ENCODE measurements at places on chromosomes 7 and 10.

DNA sequence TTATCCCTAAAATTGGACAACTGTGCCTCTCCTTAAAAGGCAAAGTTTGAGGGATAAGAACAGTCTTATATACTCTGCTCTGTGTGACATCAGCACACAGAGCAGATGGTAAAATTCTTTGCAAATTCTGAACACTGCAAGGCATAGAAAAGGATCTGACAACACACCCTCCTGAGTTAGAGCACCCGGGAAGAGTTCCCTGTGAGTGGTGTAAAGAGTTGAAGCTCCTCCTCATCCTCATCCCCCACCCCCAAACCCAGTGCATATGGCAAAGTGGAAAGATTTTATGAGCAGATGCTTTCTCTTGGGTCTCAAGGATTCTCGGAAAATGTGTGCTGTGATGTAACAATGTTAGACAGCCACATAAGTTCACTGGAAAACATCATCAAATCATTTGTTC lies 40.0 kb upstream of the DGKI start:
- DNase-seq: peak; percentile 54

GRCh38 chr10:32141018-32141807 lies 85.0 kb upstream of the KIF5B start:
- no peak for DNase-seq

GRCh38 chr7:2554661-2555111 lies 638 bp downstream of the BRAT1 start:
- DNase-seq: no peak

- no peak for DNase-seq
Observed at GRCh38 chr7:91292506-91292905, 28.3 kb downstream of the FZD1 start.

DNA sequence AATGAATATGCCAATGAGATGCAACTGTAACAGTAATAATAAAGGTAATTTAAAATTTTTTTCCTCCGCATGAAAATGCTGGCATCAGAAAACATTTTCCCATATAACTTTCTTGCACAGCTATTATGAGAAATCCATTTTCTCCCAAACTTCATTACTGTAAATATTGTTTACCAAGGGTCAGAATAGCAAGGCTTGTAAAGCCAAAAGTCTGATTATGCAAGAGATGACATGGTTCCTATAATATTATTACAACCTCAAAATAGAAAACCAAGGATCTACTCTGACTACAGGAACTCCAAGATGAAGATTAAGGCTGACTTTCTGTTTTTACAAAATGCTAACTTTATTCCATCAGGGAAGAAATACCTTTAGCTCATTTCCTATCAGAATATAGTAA lies 162.7 kb upstream of the CDK1 start:
- no peak for DNase-seq

- DNase-seq: no peak
Observed at GRCh38 chr7:148262721-148263229, 327.8 kb upstream of the C7orf33 start.

DNA sequence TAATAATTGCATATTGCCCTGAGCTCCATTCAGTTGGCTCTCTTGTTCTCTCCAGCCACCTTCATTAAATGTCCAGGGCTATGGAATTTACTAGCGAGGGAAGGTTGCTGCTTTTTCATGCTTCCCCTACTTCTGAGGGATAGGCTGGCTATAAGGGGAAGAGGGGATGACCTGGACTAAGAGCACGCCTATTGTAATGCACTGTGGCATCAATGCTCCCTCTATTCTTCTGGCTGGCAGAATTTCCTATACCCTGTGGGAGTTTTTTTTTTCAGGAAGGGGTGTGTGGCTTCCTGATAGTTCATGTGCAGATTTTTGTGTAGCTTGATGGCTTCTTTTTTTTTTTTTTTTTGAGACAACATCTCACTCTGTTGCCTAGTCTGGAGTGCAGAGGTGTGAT lies 155.8 kb downstream of the SND1 start:
- DNase-seq: no peak

DNA sequence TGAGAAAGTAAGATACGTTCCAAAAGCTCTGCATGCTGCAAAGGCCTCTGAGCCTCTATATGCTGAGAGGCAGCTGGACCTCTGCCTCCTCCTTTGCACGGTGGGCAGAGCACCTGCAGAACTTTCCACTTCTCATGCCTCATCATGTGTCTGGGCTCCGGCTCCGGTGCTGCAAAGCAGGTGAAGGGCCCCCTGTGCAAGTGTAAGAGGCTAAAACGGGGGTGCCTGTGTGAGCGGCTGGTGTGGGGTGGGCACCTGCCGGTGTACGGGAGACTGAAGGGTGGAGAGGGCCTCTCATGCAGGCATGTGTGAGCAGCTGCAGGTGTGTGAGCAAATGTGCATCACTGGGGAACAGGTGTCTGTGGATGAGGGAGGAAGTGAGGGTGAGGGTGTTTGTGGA lies 121.0 kb downstream of the KCNMA1 start:
- no peak for DNase-seq

DNA sequence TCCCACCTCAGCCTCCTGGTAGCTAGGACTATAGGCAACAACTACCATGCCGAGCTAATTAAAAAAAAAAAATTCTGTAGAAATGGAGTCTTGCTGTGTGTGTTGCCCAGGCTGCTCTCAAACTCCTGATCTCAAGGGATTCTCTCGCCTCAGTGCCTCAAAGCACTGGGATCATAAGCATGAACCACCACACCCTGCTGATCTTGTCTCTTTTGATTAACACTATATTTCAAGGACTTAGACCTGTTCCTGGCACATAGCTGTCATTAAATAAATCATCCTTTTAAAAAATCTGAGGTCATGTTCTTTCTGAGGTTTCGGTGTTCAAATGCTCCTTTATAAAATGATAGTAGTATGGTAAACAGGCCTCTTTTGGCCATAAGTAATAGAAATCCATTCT lies 4.8 kb downstream of the PALS2 start:
- DNase-seq: no peak

DNA sequence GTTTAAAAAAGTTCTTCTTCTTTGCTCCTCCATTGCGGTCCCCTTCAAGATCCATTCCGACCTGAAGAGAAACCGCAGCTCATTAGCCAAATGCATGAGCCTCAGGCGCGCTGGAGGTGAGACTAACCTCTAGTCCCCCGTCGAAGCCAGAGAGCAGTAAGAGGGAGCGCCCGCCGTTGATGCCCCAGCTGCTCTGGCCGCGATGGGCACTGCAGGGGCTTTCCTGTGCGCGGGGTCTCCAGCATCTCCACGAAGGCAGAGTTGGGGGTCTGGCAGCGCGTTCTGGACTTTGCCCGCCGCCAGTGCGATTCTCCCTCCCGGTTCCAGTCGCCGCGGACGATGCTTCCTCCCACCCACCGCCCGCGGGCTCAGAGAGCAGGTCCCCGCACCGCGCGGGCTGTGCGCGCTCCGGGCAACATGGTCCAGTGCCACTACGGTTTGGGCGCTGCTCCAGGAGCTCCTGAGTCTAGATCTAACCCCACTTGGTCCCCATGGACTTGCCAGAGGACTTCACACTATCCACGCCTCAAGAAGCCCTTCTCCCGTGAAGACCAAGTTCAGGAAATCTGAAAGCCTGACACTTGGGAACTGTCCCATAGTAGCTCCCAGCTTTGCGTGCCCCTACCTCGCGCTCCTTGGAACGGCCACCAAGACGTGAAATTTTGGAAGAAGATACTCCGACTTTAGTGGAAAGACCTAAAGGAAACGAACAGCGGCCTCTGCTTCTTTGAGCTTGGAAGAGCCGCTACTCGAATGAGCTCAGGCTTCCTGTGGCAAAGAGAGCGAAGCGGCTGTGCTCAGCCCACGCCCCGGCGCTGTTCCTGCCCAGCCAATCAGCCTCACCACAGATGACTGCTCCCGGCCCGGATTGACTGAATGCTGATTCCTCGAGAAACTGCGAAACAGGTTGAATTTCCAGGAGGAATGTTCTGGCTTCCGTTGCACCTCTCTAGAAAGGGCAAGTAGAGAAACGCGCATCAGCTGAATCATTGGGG lies at the start of gene ABCB1:
Gene ABCB1 (minus strand): TSS at position 755 of the 995 bp plus-strand sequence. CDS start 700 bp downstream, at position 55.
- DNase-seq: no peak

- DNase-seq: no peak
Observed at GRCh38 chr7:149604521-149604920, 106.9 kb upstream of the ZNF746 start.

- DNase-seq: no peak
Observed at GRCh38 chr10:127157506-127158200, 38.7 kb downstream of the INSYN2A start.

- no peak for DNase-seq
Observed at GRCh38 chr7:27168265-27168947, 3.1 kb upstream of the HOXA9 start.

- no peak for DNase-seq
Observed at GRCh38 chr10:126674741-126675515, 4.4 kb upstream of the C10orf90 start.

DNA sequence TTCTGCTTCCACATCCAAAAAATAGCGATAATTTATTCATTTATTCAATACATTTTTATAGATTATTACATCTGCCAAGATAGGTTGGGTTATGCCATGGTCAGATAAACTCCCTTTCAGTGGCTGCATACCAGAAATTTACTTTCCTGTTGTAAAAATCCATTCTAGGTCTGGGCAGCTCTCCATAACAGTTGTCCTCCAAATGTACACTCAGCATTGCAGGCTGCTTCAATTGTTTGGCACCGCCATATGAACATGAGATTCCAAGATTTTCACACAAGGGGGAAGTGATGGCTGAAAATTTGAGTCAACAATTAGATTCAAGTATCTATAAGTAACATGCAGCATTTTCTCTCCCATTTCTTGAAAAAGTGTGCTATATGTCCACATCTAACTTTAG lies 568.7 kb downstream of the ETV1 start:
- no peak for DNase-seq

GRCh38 chr7:42880392-42880791 lies 31.5 kb downstream of the C7orf25 start:
- no peak for DNase-seq

DNA sequence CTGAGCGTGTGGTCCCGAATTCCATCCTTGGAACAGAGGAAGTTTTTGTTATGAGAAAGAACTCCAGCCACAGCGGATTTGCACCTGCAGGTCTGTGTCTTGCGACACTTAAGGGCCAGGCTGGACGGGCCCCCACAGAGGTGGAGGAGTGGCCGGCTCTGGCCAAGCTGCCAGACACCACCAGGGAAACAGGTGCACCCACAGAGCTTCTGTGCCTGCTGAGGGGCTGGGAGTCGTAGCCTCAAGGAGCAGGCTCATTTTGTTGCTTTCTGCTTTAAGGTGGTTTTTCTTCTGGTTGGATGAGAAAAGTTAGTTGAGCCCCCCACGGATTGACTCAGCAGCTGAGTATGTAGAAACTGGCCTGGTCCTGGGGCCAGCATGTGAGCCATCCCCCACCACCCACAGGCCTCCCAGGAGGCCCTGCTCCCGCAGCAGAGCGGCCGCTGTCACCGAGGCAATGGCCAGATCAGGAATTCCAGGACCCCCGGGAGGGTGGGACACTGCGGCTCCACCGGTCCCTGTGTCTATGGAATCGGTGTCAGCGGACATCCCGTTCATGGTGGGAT lies 41.9 kb downstream of the NKX6-2 start:
- no peak for DNase-seq

DNA sequence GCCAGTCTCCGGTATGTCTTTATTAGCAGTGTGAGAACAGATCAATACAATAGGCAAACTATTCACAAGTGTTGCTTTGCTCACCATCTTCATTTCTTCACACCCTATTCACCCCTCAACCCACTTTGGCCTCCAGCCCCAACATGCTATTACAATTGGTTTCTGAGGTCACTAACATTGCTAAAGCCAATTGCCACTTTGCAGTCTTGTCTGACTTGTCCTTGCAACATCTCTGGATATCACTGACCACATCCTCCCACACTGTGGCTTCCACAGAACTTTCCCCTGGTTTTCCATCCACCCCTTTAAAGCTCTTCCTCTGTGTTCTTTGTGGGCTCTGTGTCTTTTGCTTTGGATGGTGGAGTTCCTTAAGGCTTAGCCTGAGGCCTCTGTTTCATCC lies 5.2 kb upstream of the APBB1IP start:
- no peak for DNase-seq

DNA sequence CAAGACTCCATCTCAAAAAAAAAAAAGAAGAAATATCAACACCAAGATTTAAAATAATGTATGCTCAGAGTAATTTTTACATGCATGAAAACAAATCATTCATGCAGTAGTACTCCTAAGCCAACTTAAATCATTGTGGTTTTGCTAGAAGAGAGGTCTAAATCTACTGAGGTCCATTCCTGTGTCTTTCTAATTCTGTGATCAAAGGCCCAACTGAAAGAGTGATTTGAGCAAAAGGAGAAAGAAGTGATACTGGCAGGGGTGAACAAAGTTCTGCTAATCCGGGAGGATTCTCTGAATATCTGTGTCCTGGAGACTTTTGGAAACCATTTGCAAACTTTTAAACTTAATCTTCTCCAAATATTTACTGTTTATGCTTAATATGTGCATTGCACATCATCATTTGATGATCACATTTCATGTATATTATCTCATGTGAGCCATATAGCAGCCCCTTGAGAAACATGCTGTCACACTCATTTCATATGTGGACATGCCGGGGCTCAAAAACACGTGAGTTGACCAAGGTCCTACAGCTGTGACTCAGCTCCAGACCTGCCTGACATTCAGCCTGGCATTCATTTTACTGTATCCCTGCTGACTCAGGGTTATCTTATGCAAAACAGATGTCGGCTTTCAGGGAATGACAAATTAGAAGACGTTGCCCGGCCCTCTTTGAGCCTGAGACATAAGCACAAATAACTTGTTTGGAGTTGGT lies 76.4 kb downstream of the FAM107B start:
- peak; percentile 19 for DNase-seq

DNA sequence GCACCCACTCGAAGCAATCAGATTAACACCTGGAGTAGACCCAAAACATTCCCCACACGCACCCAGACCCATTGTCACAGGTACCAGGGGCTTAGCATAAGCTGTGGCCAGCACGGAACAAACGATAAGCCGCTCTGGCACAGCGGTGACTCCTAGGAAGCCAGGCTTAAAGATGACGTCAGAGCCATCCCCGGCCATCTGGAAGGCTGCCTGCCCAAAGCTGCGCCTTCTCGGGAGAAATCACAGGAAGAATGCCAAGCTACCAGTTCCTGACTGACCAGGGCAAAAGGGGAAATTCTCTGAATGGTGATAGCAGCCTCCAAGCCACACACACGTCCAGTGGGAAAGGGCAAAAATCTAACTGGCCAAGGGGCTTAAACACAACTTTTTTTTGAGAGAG lies 13.0 kb upstream of the WIPI2 start:
- DNase-seq: no peak

GRCh38 chr7:140911746-140912145 lies 13.0 kb downstream of the BRAF start:
- no peak for DNase-seq

- no peak for DNase-seq
Observed at GRCh38 chr10:21803374-21803773, 200.2 kb downstream of the DNAJC1 start.

- no peak for DNase-seq
Observed at GRCh38 chr7:35694161-35694783, 663 bp downstream of the HERPUD2 start.

GRCh38 chr7:141128931-141129330 lies 55.1 kb downstream of the TMEM178B start:
- no peak for DNase-seq

GRCh38 chr7:29495653-29496052 lies 68.0 kb upstream of the PRR15 start:
- DNase-seq: no peak

- no peak for DNase-seq
Observed at GRCh38 chr7:95798401-95798930, 26.1 kb downstream of the DYNC1I1 start.

GRCh38 chr7:135334830-135335543 lies 101.3 kb downstream of the STRA8 start:
- DNase-seq: no peak

- no peak for DNase-seq
Observed at GRCh38 chr7:131365838-131366237, 38.2 kb downstream of the MKLN1 start.

- no peak for DNase-seq
Observed at GRCh38 chr10:19620811-19621210, 195.4 kb upstream of the PLXDC2 start.

Measured in AG04449 (cell line).